ENCODE measurements at places on chromosomes 16 and 17.

DNA sequence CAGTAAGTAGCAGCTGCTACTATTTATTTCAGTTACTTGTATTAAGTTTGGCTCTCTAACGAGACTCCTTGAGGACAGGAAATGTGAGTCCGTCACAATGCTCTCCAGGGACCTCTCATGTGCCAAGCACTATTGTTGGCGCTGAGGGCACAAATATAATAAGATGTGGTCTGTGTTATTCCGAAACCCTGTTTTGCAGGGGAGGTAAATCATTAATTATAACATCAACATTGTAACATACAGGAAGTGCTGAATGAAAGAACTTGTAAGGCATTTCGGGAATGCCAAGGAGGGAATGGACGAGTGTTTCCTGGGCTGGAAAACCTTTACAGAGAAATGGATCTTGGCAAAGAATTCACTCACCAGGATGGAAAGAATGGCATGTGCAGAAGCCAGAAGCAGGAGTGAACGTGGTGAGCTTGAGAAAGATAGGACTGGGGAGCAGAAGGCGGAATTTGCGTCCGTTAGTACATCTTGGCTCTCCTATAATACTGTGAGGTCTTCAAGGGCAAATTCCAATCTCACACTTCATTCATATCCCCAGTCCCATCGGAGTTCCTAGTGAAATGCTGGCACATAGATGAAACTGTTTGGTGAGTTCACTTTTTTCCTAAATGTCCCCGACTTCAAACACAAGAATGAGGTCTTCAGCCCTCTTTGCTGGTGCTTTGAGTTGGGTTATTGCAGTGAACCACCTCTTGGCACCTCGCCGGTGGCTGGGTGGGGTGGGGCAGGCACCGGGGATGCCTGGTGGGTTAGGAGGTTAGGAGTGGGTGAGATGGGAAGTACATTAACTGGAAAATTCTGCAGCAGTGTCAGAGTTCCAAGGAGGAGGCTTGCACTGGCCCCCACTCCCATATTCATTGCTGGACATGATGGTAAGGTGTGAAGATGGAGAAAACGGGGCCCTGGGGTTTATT, 11.5 kb downstream of the TAC4 start:
- peak; percentile 62 for DNase-seq

- no peak for DNase-seq
These were observed 18.9 kb upstream of the SLC39A11 start for GRCh38 chr17:73111386-73111785.

DNA sequence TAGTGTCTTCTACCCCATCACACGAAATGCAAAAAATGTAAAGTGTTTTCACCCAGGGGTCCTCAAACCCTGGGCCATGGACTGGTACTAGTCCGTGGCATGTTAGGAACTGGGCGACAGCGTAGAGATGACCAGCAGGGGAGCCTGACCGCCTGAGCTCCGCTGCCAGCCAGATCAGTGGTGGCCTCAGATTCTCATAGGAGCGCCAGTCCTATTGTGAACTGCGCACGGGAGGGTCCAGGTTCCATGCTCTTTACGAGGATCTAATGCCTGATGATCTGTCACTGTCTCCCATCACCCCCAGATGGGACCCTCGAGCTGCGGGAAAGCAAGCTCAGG, 4.5 kb downstream of the SCARF1 start:
- DNase-seq, result no peak

- DNase-seq, result no peak
These were observed 35.9 kb upstream of the HAS3 start for GRCh38 chr16:69069504-69069903.

GRCh38 chr17:73947281-73947965, 256.1 kb upstream of the RPL38 start:
- DNase-seq, result no peak

- DNase-seq, result no peak
These were observed 1023.4 kb upstream of the RBFOX1 start for GRCh38 chr16:6309271-6309670.
